ENCODE measurements at places on chromosomes 3 and 15.

DNA sequence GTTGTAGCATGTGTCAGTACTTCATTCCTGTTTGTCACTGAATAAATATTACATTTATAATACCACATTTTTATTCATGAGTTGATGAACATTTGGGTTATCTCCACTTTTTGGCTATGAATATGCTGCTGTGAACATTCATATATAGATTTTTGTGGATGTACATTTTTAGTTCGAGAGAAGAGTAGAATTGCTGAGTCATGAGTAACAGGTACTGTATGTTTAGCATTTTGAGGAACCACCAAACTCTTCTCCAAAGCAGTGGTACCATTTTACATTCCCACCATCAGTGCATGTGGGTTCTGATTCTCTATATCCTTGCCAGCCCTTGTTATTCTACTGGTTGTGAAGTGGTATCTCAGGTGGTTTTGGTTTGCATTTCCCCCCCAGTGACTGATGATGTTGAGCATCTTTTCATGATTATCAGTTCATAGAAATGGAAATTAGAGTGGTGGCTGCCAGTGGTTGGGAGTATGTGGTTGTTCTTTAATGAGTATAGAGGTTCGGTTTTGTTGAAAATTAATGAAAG, 59.6 kb downstream of the CCDC66 start:
- DNase-seq: no peak

DNA sequence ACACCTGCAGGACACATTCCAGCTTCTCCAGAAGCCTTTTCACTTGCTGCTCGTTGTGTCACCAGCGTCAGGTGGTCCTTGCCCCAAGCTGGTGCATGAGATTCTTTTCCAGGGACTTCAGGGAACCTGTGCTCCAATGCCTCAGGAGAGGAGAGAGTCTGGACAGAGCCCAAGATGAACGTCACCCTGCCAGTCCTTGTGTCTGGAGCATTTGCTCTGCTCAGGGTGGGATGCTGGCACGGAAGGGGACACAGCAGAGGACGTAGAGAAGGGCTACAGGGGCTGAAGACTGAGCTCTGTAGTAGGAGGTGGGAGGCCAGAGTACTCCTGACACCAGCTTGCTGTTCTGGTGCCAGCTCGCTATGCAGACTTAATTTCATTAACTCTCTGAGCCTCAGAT, 262.1 kb downstream of the XXYLT1 start:
- no peak for DNase-seq

- DNase-seq: no peak
These were observed 44.7 kb downstream of the MYO1E start for GRCh38 chr15:59327942-59328341.

DNA sequence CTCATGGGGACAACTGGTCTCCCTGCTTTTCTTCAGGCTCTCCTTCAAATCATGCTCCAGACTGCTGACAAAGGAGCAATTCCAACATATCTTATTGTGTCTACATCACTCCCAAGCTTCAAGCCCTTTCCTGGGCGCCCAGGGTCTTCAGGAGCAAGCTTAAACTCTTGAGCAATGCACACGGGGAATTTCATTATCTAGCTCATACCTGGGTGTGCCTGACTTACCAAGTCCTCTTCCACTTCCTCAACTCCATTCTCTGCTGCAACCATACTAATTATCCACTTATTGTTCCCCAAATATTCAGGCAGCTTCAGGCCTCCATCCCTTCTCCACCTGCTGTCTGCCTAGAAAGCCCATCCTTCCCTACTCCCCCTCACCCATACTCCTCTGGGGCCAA, 50.6 kb downstream of the B3GNT5 start:
- no peak for DNase-seq

Measured in PC-3 (cell line).